Ascending aorta (tissue), 2 donors: ENCODE measurements at places on chromosomes 4 and X.

GRCh38 chrX:2618516-2618915, 72.6 kb upstream of the CD99 start:
- DNase-seq = no peak

GRCh38 chrX:17584248-17584681, 153.0 kb upstream of the SCML1 start:
- no peak for DNase-seq

DNA sequence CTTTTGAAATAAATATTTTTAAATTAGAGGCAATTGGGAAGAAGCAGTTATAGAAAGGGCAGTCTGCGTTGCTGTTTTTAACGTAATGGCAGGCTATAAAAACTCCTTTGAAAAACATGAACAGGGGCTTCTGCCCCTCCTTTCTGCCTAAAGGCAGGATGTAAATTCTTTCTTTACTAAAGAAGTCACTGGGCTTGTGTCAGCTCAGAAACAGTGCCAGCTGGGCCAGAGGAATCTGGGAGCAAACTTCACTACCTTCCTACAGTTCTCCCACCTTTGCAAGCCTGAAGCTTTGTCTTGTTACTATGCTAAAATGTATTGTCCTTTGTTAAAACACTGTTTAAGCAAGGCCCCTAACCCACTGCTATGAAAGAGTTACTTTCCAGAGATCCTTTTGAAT, 1664.8 kb downstream of the RPA4 start:
- no peak for DNase-seq

DNA sequence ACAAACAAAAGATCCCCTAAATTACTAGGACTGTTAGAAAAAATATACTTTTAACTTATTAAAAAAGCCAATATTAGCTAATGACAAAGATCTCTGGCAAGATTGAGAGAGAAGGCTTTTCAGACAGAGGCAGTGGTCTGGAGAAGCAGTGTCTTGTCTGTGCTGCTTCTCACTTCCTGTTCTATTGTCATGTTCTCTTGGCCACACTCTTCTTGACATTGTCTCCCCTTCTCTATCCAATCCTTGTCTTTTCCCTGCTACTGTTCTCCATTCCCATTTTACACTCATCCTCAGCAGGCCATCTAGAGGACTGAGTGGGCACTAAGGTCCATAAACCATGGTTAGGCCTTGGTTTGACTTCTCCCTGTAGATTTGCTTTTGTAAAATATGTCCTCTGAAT, 14.0 kb upstream of the TAPT1 start:
- DNase-seq = no peak

DNA sequence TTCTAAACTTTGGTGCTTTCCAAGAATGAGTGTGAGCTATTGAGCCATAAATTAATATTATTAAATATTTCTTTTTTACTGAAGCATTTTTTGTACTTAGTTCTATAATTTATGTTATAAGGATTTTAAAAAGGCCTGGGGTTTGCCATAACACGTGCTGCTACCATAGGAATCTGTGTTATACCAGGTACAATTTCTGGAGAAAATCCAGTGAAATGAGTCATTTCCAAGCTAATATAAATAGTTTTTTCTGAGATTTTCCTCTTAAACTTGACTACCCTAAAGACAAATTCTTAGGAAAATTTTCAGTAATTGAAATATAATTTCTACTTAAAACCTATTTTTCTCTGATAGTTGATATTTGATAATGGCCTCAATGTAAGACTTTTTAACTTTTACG, 130.8 kb downstream of the TLL1 start:
- no peak for DNase-seq
